Stimulated activated CD8-positive, alpha-beta memory T cell treated with anti-CD3 and anti-CD28 coated beads, Interleukin-4, amount 100 ng/mL, for 48 hours (primary cell): ENCODE measurements at places on chromosomes 3 and 15.

GRCh38 chr15:65333148-65333820 is 28.8 kb downstream of the RNU5B-1 start:
- DNase-seq = no peak

GRCh38 chr15:83304861-83305703 is 20.6 kb upstream of the BNC1 start:
- DNase-seq = no peak

- no peak for DNase-seq
These were observed 122.4 kb downstream of the CBLB start for GRCh38 chr3:105746231-105746996.

- no peak for DNase-seq
These were observed 129.6 kb downstream of the FMN1 start for GRCh38 chr15:33064878-33065277.

GRCh38 chr3:175485436-175485835 is 626.3 kb downstream of the NAALADL2 start:
- no peak for DNase-seq

DNA sequence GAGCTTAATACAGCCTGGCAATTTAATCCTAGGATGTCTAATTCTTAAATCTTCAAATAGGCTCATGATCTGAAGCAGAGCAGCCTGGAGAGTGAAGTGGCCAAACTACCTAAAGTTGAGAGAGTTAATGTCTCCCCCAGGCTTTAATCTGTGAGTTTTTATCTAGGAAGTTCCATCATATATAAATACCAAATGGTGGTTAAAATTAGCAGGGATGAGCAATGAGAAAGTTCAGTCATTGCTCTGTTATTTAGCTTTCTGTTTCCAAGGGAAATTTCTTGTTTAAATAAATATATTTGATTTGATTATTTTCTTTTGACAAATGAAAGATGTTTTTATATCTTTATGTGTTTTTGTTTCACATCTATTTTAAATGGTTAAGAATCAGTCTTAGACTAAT is 274.4 kb upstream of the UMPS start:
- no peak for DNase-seq

GRCh38 chr15:77144492-77145070 is 73.7 kb upstream of the TSPAN3 start:
- DNase-seq = no peak

DNA sequence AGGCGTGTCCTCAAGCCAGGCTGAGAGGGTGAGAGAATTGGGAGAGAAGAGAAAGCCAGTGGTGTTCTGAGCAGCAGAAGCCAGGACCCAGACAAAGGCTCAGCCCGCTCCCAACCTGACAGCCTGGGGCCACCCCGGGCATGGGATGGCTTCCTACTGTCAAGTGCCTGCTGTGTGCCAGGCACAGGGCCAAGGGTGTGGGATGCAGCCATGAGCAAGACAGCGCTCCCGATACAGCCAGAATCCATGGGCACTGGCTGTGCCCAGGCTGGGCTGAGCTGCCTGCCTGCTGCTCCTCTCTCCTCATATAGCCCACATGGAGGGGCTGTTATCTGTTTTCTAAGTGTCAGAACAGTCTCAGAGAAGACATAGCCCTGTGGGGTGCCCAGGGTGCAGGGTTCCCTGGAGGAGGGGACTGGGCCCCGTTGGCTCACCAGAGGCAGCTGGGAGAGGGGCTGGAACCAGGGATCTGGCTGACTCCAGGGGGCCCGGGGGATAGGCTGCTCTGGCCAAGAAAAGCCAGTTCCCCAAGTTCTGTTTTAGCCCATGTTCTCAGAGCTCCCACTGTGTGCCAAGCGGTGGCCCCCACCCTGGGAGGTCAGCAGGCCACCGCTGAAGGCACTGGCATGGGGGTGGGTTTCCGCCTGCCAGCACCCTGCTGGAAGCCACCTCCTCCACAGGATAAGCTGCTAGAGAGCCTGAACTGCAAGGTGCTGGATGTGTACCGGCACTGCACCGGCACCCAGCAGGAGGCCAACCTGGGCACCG is 39.0 kb downstream of the CFAP100 start:
- DNase-seq = no peak

GRCh38 chr15:57468486-57468885 is 92.2 kb downstream of the CGNL1 start:
- no peak for DNase-seq

DNA sequence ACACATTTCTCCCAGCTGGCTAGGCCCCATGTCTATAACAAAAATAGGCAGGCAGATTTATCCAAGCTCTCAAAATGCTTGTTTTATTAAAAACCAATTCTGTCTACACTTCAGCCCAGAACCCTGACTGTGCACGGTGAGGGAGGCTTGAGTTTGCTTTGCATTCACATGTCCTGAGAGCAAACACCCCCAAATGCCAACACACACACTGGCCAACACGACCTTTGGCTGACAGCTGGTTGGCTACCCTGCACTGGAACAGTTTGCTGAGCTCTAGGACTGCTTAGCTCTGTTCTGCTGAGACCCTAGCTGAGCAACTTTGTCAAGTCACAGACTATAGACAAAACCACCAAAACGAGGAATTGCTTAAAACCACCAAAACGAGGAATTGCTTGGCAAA is 3.6 kb downstream of the STIMATE start:
- DNase-seq = no peak

GRCh38 chr3:171200750-171201088 is 174.2 kb upstream of the SLC2A2 start:
- no peak for DNase-seq

DNA sequence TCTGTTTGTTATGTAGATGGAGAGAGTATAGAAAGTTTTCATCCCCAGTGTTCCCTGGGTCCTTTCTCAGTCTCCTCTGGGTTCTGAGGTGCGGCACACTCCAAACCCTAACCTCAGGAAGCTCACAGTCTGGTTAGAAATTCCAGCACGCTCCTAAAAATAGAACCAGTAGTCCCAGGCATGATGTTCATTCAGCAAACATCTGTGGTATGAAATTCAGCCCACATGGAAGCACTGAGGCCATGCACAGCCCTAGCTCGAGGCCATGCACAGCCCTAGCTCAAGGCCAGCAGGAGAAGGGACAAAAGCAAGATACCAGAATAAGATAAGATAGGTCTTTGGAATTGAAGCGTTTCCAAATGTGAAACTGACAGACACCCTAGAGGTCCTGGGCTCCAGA is 82.3 kb upstream of the OXTR start:
- no peak for DNase-seq

GRCh38 chr3:104385421-104385820 is 981.3 kb upstream of the ALCAM start:
- no peak for DNase-seq

DNA sequence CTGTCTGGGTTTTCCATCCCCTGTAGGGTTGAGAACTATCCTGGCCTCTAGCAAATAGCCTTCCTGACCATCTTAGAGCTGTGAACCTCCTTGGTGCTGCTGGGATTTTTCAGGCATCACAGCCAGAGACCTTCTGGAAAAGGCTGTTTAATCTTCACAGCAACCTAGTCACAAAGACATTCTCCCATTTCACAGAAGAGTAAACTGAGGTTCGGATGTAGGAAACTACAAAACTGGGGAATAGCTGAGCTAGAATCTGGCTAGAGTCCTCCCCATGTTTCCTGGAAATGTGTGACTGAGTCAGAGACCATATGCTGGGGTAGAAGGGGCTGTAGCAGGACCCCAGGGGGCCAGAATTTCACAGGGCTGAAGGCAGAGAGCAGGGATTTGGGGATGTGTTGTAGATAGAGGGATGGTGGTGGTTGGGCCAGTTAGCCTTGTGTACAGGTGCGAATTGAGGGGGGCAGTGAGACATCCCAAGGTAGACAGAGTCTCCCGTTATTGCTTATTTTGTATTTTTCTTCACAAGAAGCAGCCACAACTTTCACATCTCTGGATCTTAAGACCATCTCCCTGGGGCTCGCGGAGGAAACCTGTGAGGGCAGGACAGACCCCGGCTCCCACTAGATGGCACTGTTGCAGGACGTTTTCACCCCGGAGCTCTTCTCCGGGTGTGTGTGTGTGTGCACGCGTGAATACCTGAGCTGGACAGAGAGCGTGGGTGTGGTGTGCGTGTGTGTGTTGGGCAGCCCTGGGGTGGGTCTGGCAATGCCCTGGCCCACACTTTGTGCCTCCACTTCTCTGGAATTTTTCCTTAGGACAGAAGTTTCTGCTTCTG is 66.9 kb upstream of the PRR23C start:
- peak; percentile 80 for DNase-seq

- DNase-seq = no peak
These were observed 13.2 kb downstream of the POPDC2 start for GRCh38 chr3:119647171-119647570.

DNA sequence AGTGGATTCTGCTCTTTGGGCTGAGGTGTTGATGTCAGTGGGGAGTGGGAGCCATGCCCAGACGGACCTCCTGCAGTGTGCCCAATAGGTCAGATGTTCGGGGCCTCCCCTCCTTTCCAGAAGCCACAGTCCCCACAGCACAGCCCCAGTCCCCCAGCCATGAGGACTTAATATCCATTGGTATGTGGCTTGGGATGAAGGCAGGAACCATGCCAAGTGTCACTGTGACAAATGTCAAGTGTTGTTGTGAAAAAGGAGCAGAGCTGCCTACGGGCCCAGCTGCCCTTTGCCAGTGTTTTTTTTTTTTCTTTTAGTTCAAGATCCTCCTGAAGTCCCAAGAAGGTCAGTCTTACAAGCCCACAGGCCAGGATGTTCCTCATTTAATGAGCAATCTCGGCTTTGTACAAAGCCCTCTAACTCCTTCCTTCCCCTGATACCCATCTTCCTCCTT is 12.2 kb downstream of the SEMA3G start:
- no peak for DNase-seq

DNA sequence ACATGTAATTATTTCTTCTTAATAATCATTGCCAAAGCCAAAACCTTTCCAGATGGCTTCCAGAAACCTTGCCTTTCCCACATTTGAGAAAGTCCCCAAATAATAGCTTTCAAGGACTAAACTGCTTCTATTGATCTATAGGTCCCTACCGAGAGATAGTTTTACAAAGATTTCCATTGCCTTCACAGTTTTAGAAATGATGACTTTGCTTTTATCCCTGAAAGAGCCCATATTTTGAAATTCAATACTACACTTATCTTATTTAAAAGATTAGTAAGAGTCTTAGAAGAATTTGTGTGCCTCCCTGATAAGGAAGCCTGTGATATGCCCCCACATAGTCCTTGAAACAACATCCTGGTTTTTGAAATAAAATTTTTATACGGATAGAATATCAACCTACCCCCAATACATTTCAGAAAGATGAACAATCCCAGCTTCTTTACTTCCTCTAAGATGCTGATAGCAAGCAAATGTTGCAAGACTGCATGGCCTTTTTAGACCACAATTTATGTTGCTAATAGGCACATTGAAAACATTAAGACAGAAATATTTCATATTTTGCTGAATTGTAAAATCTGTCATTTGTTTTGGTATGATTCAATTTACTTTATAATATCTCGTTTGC is 146.3 kb downstream of the TMCO5A start:
- DNase-seq = no peak

DNA sequence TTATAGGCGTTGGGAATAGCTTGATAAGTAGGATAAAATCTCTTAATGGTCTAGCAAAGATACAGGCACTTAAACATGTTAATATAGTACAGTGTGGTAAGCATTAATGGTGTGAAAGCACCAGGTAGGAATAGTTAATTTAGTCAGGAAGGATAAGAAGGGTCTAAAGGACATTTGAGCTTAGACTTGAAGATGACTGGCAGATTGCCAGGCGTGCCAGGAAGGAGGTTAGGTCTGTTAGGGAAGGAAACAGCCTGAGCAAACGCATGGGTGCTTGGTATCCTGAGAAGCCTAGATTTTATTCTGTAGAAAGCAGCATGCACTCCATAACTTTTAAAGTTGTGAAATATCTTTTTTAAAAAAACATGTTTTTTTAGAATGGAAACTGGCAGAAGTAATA is 17.7 kb downstream of the SEC62 start:
- DNase-seq = no peak

- no peak for DNase-seq
These were observed 223.0 kb downstream of the THSD4 start for GRCh38 chr15:71338265-71338664.

DNA sequence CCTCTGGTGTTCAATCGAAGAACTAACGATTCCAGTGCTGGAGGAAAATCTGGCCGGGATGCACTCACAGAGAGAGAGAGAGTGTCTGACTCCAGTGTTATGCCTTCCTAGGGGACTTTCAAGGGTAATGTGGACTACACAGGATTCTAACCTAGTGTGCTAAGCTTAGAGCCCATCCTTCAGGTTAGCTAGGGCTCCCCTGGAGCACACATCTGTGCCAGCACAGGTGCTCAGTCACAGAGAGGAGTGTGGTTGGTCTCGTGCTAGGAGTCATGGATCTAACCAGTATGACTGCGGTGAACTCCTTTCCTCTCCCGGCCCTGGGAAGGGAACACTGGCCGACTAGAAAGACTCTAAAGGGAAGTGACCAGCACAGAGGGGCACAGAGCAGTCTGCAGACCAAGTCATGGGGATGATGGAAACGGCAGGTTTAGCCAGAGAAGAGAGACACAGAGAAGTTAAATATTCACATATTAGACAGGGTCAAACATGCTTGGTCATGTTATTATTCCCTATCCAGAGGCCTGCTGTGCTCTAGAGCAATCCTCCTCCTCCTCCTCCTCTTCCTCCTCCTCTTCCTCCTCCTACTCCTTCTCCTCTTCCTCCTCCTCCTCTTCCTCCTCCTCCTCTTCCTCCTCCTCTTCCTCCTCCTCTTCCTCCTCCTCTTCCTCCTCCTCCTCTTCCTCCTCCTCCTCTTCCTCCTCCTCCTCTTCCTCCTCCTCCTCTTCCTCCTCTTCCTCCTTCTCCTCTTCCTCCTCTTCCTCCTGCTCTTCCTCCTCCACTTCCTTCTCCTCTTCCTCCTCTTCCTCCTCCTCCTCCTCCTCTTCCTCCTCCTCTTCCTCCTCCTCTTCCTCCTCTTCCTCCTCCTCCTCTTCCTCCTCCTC is 280.3 kb downstream of the XXYLT1 start:
- DNase-seq = peak; percentile 8

- no peak for DNase-seq
These were observed 31.2 kb downstream of the SATB1 start for GRCh38 chr3:18393906-18394305.

GRCh38 chr3:31832551-31832950 is 148.5 kb downstream of the OSBPL10 start:
- no peak for DNase-seq

GRCh38 chr3:30221619-30222018 is 384.8 kb upstream of the TGFBR2 start:
- DNase-seq = no peak

DNA sequence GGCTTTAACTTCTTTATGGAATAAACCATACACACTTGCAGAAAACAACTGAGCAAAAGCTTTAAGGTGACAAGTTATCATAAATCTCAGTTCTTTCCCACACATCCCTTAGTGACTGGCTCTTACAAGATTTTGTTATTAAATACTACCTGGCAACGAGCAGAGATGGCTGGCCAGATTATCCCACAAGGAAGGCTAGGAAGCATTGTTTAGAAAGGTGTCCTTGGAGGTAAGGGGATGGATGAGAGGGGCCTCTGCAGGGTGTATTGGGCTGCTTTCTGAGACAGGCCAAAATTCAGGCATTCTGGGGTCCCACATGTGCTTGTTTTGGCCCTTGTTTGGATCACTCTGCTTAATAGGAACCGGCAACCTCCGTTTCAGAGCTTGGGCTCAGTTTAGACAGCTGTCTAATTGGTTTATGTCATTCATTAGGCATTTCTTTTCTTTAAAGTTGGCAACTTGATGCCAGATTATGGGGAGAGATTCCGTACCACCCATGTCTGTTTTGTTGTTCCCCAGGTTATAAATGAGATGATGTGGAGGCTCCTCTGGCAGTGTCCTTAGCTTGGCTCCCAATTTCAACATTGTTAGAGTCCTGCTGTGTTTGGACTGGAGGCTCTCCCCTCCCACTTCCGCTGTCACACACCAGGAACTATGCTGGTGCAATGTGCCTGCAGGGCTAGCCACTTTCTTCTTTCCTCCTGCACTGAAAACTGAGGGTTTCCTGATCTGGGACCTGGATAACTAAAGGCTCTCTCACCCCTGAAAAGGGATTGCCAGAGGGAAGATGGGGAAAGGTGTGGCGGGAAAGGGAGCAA is 121.1 kb downstream of the TPRG1 start:
- DNase-seq = no peak
